Right lobe of liver (tissue), 6 donors: ENCODE measurements at places on chromosomes 12 and 14. TPM values are rescaled to one million over a fixed set of nuclear protein-coding genes. Genes with fewer than 3 reads are reported as not detected.

Gene PAPLN
- 1.2 TPM for total RNA-seq

DNA sequence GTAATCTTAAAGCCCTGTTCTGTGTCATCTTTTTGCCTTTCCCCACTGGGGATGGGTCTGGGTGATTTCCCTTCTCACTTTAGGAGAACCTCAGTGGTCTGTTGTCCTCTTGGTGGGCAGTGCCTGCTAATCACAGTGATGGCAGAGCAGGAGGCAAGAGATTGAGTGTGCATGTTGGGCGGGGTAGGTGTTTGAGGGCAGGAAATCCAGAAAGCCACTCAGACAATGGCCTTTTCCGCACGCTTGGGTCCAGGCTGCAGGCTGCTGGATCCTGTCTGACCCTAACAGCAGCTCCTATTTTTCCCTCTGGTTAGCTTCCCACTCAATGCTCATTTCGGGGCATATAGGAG lies 13.7 kb upstream of the ITGA5 start:
- DNase-seq = no peak

Gene EML1
- 4.4 TPM for total RNA-seq

Gene CD163
- 66.3 TPM for total RNA-seq

Gene PRICKLE1
- 0.79 TPM for total RNA-seq

DNA sequence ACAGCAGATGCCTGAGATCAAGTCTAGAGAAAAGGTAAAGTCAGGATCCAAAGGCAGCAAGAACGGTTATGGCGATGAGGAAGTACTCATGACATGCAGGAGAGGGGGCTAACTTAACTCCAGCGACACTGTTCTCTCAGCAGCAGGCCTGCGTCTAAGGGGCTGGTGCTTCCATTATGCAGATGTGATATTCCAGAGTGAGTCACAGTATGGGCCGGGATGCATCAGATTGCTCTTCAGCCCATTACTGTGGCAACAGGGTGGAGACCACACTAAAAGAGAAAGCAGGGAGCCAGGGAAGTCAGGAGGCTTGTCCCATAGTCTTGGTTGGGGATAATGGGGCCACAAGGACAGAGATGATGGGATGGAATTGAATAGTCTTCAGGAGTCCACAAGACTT lies 151.8 kb upstream of the NTF3 start:
- DNase-seq = no peak
